ENCODE measurements at places on chromosomes 4 and X.

DNA sequence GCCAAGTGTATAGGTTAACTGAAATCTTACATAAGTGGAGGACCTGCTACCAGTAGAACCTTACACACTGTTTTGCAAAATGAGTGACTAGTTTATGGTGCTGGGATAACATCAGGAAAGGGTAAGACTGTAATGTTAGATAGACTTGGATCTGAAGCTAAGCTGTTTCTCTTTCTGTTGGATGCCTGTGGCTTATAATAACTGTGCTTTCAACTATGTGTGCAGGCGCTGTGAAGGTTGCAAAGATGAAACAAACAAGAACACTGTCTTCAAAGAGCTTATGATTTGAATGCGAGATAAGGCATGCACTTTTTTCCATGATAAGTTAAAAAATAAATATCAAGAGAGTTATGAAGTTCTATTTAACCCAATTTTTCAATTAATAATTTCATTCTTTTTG, 34.5 kb upstream of the LCORL start:
- DNase-seq, result no peak

DNA sequence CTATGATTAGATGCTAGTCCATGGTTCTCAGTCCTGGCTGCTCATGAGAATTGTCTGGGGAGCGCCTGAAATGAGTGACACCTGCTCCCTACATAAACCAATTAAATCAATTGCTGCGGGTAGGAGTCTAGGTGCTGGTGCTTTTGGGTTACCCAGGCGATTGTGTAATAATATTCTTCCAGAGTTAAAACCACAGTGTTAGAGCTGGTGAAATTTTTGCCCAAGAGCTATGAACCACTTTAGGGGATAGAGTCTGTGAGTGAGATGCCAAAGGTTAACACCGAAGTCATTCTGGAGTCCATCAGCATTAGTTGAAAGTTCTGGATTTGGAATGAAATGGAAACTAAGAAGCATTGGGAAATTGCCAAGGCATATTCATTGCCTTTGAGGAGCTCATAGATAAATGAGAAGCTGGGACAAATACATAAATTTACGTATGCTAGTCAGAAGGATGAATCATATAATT, 15.3 kb downstream of the PDK3 start:
- no peak for DNase-seq

GRCh38 chr4:11589676-11590075, 161.0 kb upstream of the HS3ST1 start:
- DNase-seq, result no peak

DNA sequence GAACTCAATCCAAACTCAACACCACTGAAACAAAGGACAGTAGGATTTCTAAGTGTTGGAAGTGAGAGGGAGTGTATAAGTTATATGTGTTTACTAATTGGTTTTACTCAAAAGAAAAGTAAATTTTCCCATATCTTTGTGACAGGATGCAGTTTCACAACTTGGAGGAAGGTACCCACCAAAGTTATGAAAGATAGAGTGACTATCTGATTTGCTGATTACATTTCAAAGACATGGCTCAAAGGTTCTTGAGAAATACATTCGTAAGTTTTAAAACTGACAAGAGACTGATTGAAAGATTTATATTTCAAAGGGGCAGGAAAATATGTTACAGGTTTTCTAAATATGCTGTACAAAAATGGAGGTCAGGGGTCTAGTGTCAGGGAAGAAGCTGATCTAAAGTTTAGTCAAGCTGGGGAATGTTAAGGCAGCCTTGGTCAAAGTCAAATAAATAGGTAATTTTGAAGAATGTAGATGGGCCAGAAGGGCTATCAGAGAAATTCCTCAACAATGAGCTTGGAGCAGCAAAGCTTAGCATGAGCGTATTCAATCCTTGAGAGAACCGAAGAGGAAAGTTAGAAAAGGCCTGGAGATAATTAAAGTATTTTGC, 9.7 kb upstream of the COMMD8 start:
- DNase-seq, result no peak

DNA sequence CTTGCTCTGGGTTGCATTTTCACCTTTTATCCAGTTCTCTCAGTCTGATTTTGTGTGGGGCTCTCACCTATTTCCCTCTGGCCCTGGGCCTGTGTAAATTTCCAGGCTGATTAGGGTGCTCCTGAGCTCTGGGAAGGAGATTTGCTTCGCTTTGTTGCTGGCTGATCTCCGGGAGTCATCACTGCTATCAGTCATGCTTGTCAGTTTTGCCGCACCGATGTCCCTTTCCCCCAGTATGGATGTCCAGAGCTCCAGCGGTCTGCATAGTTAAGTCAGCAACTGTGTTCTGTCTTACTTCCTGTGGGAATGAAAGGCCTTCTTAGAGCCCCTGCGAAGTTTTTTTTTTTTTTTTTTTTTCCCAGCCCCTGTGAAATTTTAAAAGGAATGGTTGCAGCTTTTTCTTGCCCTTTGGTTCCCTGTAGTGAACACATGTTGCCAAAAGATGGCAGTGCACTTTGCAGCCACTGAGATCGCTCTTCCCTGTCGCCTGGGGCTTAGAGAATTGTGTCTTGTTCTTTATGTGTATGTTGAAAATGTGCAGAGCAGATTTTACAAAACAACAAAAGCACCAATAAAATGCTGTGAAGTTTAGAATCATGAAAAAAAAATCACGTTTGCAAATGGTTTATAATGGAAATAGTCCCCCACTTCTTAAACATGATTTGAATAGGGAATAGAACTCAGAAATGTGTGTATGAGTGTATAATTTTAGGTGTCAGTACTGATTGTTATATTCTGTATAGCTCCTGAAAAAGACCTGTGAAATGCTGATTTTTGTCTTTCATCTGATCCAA, 109.1 kb upstream of the SLC4A4 start:
- DNase-seq, result no peak

DNA sequence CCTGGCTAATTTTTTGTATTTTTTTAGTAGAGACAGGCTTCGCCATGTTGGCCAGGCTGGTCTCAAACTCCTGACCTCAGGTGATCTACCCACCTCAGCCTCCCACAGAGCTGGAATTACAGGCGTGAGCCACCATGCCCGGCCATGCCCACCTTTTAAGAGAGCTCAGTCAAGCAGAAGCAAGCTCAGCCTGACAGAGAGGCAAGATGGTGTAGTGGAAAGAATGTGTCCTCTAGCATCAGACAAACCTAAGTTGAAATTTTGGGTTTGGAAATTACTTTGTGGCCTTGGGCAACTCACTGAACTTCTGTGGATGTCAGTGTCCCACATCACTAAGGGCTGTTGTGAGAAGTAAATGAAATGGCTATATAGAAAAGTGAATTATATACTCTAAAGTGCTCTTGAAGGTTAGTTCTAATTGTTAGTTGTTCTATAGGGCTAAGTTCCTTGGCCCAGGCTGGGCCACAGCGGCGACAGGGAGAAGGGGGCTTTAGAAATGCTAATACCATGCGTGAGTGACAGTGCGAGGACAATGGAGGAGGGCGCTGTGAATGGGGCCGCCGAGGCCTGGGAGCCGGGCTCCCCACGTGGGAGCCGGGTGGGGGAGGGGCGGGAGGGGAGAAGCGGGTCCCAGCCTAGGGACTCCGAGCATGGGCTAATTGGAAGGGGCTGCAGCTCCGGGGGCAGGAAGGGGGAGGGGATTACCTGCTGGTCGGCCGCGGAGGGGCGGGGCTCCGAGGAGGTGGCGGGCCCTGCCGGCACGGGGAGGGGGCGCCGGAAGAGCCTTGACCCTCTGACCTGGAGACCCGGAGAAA, 15.6 kb downstream of the PJA1 start:
- DNase-seq, result no peak

GRCh38 chrX:138925330-138925729, 213.8 kb upstream of the FGF13 start:
- no peak for DNase-seq

- DNase-seq, result no peak
Observed at GRCh38 chr4:109691411-109691920, 11.8 kb downstream of the CASP6 start.

- DNase-seq, result no peak
Observed at GRCh38 chr4:31294655-31295480, 574.7 kb downstream of the PCDH7 start.

- no peak for DNase-seq
Observed at GRCh38 chr4:9919047-9919446, 102.2 kb downstream of the SLC2A9 start.

DNA sequence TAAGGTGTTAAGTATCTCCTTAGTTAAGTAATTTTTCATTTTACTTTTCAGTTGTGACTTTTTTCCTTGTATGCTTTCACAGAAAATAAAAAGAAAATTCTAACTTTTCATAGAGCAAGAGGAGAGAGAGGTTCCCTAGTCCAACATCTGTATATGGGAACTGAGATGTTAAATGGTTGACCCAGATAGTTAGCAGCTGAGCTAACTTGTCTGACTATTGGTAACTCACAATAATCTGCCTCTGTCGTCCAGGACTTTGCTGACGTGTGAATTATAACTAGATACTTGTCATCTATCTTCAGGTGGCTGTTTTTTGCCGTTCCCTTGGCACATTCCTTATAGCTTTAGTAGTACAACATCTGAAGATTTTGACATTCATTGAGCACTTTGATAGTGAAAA, 29.9 kb downstream of the TBC1D19 start:
- no peak for DNase-seq

DNA sequence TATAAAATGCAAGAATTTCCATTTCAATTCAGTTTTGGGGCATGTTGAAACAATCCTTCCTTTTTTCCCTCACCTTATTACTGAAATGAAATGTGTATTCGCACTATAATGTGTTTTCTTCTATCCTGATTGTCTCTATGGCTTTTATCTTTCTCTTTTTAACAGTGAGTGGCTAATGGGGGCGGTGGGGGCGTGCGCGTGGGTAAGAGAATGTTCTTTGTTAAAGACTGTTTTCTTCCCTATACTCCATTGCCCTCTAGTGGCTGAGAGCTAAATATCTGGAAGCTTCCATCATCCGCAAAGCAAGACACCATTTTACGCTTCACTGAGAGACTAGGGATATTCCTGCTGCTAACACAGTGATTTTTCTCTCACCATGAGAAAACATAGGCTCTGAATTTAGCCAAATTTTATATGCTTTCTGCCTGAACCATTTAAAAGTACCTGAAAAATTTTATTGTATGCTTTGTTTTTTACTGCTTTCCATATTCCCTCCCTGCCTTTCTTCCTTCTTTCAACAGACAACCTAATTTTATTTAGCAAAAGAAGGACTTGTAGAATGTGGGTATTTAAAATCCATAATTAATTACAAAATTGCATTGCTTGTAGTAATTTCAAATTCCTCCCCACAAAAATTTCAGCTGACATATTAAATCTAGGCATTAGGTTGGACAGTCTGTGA, 194.0 kb downstream of the GASK1B start:
- no peak for DNase-seq

DNA sequence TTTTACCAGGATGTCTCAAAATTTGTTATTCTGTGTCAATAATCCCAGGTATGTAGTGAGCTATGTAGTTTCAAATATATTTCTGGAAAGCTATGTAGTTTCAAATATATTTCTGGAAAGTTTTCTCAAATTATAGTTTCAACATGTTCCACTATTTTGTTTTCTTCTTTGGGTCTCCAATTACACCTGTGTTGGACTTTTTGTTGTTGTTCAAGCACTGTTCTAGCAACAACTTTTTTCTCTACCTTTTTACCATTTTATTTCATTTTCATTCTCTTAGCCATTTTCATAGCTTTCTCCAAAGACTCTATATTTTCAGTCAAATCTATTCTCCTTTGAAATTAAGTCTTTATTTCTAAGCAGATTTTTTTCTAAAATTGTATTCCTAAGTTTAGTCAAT, 88.4 kb downstream of the LCORL start:
- DNase-seq, result no peak

DNA sequence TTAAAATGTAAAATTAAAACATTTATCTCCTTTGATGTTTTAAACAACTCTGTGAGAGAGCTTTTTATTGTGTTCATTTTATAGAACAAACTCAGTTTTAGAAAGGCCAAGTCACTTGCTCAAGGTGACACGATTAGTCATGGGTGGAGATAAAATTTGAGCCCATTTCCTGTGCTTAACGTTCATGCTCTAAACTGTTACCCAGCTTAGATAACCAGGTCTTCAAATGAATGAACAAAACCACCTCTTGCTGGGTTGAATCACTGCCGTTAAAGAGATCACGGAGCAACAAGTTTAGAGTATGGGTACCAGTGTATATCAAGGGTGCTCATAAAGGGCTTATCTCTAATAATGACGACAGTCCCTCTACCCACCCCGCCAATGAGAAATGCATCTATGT, 10.2 kb upstream of the CASK start:
- no peak for DNase-seq

DNA sequence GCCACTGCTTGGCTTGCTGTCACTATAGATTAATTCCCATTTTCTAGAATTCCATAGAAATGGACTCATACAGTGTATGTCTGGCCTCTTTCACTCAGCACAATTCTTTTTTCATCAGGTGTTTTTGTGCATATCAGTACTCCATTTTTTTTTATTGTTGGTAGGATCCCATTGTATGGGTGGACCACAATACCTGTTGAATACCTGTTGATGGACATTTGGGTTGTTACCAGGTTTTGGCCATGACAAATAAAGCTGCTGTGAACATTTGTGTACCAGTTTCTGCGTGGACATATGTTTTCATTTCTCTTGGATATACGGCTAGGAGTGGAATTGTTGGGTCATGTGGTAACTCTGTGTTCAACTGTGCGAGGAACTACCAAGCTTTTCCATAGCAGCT, 14.9 kb downstream of the ZFP92 start:
- no peak for DNase-seq

DNA sequence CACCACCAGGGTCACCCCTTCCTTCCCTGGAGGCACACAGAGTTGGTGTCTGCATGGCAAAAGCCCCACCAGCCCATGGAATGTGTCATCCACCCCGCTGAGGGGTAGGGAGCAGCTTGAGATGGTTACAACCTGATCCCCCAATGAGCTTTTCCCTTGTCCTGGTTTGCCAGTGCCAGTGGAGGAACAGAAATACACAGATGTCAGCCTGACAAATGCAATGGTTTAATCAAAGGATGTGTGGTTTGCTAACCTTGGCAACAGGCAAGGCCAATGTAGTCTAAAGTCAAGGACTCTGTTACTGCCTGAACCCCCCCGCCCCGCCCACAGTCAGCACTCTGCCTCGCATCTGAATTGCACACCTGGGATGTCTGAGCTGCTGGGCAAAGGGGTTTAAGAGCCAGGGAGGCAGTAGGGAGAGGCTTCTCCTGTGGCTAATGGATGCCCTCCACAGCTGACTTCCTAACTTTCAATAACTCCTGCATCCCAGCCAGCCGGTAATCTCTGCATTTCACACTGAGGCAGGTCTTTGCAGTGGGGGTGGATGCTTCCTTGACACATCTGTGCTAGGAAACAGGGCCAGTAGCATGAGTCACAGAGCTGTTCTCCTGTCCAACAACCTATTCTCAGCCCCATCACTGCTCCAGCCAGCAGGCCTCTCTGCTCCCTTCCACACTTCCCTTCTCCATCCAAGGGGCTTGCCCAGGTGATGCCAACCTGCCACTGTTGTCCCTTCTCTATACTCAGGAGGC, 137.5 kb downstream of the AMMECR1 start:
- no peak for DNase-seq

Data from effector CD4-positive, alpha-beta T cell (primary cell).